ENCODE measurements at places on chromosomes 1 and 21.

- DNase-seq: no peak
Measured at GRCh38 chr21:44005593-44005992, 6.5 kb upstream of the TRAPPC10 start.

DNA sequence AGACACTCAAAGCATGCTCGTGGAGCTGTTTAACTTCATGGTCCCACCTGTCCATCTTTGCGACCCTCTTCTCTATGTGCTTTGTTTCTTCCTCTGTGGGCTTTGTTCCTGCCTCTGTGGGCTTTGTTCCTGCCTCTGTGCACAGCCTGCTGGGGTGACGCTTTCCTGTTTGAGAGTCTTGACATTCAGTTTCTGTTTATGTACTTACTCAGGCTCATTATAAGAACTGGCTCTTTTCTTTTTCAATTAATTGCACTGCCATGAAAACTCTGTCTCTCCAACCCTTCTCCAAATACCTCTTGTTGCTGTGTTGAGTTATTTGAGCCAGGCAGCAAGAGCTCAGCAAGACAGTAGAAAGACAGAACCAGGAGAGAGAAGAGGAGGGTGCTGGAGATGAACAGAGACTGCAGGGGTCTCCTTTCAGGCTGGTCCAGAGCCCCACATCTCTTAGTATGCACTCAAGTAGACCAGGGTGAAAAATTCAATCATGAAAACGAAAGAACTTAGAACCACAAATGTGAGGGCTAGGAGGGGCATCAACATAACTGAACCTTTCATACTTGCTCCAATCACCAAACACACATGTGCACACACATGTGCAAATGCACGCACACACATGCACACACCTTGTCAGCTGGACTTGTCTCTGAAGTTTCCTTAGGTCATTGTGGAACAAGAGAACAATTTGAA is 88.3 kb upstream of the SGIP1 start:
- DNase-seq: no peak

DNA sequence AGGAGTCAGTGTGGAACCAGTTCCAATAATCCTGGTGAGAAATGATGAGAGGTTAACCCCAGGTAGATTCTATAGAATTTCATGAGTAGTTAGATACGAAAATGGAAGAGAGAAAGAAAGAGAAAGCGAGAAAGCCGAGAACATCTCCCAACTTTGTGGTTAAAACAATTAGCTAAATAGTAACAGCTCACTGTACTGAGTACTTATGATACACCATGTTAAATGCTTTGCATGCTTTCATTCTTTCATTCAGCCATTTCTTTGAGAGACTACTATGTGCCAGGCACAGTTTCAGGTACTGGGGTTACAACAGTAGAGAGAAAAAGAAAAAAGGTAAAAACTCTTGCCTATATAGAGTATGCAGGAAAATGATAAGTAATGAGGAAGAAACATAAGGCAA is 109.7 kb upstream of the SYT6 start:
- DNase-seq: no peak

- no peak for DNase-seq
Measured at GRCh38 chr1:101112051-101112780, 86.6 kb upstream of the DPH5 start.

- no peak for DNase-seq
Measured at GRCh38 chr1:155648207-155649147, 38.5 kb downstream of the MSTO1 start.

DNA sequence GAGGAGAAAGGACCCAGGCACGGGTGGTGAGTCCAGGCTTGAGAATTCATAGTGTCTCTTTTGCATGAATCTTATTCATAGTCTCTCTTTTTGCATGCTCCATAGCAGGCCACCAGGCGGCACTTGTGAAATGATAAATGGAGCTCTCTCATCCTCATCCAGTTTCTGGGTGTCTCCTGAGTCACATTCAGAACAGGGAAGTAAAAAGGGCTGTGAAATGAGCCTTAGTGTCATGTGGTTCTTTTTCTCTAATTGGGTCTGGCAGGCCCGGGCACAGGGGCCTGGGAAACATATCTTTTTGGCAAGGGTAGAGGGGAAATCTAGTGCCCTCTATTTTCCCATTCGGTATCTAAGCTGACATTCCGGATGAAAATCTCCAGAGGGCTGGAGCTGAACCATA is 19.1 kb upstream of the NCF2 start:
- DNase-seq: no peak

GRCh38 chr1:42844592-42845140 is 1.7 kb upstream of the ZNF691 start:
- no peak for DNase-seq

DNA sequence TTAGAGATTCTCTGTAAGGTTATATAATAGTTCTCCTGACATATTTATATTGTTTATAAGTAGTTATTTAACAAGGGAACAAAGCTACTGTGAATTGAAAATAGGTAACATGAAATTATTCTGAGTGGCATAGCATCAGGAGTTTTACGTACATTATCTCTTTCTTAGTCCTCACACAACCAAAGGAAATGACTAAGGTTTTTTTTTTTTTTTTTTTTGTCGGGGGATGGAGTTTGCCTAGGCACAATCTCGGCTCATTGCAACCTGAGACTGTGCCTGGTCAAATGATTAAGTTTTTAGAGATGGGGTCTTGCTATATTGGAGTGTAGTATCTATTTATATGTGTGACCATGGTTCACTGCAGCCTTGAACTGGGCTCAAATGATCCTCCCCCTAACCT is 24.9 kb downstream of the TMED5 start:
- no peak for DNase-seq
